Activated T-helper 1 cell treated with anti-CD3 and anti-CD28 coated beads, Interleukin-12 subunit alpha, Interleukin-12 subunit beta, Interleukin-2, Interleukin-4 antibody, amounts not matched to agents 30 ng/mL and 10 ng/mL and 1 ng/mL, durations not matched to agents 14 hours and 24 hours and 36 hours (primary cell): ENCODE measurements at places on chromosomes 16 and 17. TPM values are rescaled to one million over a fixed set of nuclear protein-coding genes. Genes with fewer than 3 reads are reported as not detected.

GRCh38 chr16:78428193-78428592, 328.7 kb downstream of the WWOX start:
- no peak for DNase-seq

The CCL7 gene
- not detected in 2 replicates for total RNA-seq

- DNase-seq, result no peak
These were observed 4.7 kb upstream of the QRICH2 start for GRCh38 chr17:76312735-76313134.

DNA sequence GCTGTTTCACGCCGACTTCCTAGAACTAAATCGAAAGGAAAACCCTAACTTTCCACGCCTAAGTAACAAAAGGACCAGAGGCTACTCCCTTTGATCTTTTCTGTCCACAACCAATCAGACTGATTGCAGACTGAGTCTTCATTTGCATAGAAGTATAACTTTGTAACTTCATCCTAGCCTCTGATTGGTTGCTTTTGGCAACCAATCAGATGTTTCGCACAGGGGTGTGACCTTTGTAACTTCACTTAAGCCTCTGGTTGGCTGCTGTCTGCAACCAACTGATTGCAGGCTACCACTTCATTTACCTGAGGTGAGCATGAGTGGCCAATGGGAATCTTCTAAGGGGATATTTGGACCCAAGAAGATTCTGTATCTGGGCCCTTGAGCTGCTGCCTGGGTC, 17.4 kb upstream of the ICAM2 start:
- no peak for DNase-seq

The CTRB1 gene
- total RNA-seq, result not detected in 2 replicates

DNA sequence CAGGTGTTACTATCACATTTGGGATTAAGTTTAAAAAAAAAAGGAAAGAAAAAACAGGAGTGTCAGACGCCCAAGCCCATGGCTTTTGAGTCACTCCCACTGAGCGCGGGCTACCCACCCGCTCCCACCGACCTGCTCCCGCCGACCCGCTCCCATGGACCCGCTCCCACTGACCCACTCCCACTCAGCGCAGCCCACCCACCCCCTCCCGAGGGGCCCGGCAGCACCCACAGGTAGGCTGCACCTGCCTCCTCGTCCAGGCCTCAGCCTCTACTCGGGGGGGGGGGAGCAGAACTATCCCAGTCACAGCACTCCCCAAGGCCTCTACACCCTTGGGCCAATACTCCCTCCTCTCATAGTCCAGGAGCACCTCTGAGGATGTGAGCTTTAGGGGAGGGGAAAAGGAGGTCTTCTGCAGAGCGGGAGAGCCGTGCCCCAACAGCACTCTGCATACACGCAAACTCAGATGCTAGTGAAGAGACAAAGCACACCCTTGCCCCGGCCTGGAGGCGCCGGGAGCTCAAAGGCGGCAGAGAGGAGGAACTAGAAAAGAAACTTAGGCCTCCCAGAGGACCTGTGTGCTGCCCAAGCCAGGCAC, 2.9 kb downstream of the CLUH start:
- DNase-seq, result no peak

- no peak for DNase-seq
These were observed 69.4 kb downstream of the NTN1 start for GRCh38 chr17:9090641-9091096.

DNA sequence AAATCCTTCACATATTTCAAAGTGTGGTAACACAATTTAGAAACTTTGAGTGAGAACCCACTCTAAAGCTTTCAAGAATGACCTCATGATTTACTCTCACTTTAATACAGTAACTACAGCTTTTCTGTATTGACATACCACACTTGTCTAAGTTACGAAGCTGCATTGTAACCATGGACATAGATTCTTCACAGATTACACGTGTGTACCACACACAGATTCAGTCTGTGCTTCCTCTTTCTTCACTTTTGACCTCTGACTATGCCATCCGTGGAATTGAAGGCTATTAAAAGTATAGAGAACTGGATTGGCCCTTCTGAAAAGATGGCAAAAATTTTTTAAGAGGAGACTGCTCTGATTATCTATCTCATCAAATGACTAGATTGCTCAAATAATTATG, 172.7 kb downstream of the TANC2 start:
- no peak for DNase-seq

DNA sequence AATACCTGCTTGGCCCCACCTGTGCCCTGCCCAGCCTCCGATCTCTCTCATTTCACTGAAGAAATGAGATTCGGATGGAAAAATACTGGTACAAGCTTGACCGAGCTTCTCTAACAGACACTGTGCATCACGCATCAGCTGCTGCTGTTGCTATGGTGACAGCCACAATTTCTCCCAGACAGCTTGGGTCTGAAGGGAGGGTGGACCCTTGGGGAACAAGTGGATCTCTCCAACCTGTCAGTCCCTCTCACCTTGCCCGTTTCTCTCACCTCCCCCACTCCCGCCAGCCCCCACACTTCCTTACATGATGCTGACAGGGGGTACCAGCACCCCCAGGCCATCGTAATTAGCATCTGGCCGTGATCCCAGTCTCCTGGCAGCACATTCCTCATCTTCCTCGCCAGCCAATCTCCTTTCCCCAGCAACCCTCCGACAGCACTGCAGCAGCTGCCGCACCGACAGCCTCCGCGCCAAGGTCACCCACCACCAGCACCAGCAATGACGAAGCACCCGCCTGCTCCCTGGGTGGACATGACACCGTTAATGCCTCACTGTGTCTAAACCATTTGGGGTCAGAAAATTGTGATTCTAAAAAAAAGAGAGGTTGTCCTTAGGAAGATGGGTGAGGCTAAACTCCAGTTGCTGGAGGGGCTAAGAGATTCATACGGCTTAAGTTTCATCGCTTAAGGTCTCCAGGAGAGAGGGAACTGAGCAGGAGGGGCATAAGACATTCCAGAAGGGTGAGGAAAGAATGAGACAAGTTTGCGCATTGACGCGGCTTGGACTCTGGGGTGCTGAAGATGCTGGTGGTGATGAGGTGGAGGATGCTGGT, 58.6 kb upstream of the TNRC6A start:
- DNase-seq, result no peak

The SMCR8 gene
- 18.7 and 19.2 TPM in 2 replicates for total RNA-seq

GRCh38 chr17:27544350-27545131, 86.4 kb upstream of the LGALS9 start:
- peak; percentile 66 for DNase-seq

The IL17C gene
- not detected in 2 replicates for total RNA-seq

DNA sequence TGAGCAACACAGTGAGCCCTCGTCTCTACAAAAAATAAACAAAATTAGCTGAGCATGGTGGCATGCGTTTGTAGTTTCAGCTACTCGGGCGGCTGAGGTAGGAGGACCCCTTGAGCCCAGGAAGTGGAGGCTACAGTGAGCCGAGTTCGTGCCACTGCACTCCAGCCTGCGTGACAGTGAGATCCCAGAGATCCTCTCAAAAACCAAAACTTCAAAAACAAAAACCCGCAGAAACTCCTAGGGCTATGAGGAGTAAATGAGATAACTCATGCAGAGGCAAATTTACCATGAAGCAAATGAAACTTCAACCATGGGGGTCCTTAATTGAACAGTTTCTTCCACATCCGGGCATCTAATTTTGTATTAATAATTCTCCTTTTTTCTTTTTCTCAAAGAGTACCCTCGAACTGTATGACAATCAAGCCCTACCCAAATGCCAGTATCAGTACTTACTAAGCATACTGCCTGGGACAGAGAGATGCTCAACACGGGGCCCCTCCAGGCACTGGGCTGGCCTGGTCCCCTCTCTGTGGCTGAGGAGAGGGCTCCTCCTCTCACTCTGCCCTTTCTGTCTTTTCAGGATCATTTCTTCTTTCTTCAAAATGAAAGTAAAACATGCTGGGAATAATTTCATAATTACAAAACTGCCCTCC, 789 bp upstream of the PIPOX start:
- no peak for DNase-seq

GRCh38 chr16:3681206-3681605, 26.7 kb downstream of the DNASE1 start:
- no peak for DNase-seq

- DNase-seq, result no peak
These were observed 57.5 kb downstream of the MARCHF10 start for GRCh38 chr17:62750631-62751051.

The ZG16 gene
- total RNA-seq, result not detected in 2 replicates

DNA sequence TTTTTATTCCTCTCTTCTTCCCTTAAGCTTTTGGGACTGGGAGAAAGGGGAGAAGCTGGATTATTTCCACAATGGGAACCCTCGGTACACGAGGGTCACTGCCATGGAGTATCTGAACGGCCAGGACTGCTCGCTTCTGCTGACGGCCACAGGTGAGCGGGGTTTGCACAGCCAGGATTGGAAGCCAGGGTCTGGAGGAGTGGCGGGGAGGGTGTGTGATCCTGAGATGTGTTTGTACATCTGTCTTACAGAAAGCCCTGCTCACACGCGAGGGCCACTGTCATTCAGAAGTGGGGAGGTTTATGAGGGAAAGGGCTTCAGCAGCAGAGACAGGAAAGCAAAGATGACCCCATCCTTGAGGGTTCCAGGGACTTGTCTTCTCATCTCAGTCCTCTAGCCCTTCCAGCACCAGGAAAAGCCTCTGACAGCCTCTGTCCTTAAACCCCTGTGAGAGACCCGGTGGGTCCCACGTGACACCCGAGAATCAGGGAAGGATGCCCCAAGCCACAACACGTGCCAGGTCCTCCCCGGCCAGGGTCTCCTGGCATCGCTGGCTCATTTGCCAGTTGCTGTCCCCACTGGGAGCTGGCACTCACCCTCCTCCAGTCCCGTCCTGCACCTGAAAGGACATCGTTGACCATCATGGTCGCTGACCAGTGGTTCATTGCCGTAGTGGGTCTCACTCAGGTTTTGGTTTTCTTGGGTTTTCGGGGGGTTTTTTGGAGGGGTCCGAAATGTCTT, 44.3 kb upstream of the CHMP6 start:
- DNase-seq, result no peak

GRCh38 chr16:52597772-52598483, 51.0 kb upstream of the TOX3 start:
- no peak for DNase-seq

- no peak for DNase-seq
These were observed 1.3 kb downstream of the SAT2 start for GRCh38 chr17:7626307-7626706.

The ELMO3 gene
- total RNA-seq, result 8.5 and 9.0 TPM in 2 replicates
